ENCODE measurements at places on chromosomes 5 and 9.

- no peak for DNase-seq
Observed at GRCh38 chr5:141814064-141814964, 63.9 kb downstream of the PCDH1 start.

DNA sequence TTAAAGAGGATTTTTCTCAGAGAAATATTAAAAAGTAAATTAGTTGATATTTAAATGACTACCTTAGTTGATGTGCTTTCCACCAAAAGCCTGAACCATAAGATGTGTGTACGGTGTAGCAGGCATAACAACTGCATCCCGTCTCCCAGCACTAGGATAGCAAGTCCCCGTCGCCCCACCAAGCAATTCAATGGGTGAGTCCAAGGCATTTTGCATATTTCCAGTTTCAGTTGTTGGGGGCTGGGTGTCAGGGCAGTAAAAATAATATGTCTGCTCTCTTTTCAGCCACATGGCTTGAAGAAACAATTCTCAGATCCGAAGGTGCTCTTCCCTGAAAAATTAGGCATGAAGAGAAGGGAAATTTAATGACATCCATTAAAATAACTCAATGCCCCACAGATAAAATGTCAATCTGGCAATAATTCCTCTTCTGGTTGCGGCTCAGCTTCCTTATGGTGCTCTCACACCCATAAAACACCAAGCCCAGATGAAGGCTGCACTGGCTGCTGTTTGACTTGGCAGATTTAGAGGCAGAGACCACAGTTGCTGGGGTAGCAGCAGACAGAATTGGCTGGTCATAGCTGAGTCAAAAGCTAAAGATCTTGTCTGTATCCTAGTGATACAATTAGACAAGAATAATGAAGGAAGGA lies 124.4 kb upstream of the ADCY2 start:
- no peak for DNase-seq

GRCh38 chr9:128412120-128412790 lies 8.4 kb upstream of the CERCAM start:
- DNase-seq = no peak

GRCh38 chr5:66891184-66891925 lies 295.2 kb downstream of the MAST4 start:
- no peak for DNase-seq

- no peak for DNase-seq
Observed at GRCh38 chr5:138541511-138542179, 1.4 kb downstream of the ETF1 start.

DNA sequence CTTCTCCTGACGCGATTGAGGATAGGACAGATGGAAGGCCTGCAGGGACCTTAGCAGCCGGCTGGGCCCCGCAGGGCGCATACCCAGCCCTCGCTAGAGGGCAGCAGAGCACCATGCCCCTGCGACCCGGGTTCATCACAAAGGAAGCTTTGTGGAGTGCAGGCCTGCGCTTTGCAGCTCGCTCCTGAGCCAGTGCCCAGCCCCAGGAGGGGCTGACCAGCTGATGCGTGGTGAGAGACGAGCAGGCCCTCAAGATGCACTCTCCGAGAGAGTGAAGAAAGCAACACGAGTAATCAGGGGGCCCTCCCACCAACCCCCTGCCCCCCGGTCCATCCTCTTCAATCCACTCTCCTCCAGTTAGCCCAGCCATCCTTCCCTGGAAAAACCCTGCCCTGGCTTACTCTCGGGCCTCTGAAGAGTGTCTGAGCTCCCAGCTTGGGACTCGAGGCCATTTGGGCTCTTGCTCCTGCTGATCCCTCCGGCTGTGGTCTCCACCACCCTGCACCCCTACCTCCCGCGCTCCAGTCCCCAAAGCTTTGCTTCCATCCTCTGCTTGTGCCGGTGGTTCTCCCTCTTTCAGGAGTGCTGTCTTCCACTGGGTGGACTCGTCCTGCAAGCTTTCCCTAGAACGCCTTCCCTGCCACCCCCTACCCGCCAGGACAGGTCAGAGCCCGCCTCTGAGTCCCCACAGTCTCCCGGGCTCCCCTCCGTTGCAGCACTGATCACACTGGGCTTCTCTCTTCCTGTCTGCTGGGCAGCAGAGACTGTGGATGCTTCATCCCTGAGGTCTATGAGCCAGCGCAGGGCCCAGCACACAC lies 9.1 kb upstream of the KIF12 start:
- DNase-seq = peak; percentile 91

- DNase-seq = peak; percentile 72
Observed at GRCh38 chr5:134090522-134090921, 24.0 kb upstream of the TCF7 start.

DNA sequence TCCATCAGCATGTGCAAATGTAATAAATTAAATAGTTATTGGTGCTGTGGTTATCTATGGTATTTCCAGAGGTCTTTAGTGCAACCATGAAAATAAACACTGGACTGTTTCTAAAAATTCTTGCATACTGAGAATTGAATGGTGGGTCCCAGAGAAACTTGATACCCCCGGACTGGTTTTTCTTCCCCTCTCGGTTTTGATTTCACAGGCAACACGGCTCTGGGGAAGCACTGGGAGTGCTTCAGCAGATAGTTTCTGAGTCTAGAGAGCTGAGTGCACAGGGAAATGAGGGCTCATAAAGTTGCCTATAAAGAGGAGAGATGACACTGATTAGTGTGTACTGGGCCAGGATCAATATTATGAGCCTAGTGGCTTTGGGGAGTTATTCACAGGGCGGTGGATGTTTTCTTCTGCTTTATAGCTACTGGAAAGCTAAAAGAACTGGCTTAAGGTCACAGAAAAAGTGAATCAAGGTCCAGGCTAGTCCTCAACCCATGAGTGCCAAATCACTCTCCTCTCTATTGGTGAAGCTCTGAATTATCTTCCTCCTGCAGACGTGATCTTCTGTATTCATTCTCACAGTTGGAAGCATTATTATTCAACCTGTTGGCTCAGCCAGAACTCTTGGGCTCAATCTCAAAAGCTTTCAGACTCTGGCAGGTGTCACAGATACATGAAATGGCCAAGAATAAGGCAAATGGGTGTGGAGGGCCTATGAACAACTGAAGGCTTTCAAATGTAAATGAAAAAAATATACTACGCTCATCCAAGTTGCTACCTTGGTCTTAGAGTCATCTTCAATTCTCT lies 170.2 kb upstream of the HMHB1 start:
- no peak for DNase-seq

DNA sequence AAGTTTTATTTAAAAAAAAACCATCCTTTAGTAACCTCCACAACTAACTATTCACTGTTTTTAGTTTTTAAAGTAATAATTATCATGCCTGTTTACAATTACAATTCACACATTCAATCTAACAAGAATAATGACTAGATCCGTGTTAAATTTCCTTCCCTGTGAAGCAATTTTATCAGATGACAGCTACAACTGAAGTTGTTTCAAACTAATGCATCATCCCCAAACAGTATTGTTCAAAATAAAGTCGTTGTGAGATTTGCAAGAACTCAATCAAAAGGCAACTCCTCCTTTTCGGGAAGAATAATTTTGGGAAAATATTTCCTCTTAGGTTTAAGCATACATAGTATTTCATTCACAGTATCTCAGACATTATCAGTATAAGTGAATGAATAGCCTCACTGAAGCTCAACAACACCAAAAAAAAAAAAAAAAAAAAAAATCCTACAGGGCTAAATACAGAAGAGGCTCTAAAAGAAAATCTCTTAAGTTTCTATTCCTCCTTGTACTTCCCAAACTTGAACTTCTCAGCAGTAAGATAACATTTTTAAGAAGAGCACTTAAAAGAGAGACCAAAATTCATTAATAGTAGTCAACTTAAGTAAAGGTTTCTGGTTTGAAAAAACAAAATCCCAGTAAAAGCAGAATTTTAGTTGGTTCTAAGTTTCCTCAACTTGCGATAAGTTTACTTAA lies 9.4 kb downstream of the C9orf72 start:
- no peak for DNase-seq

- no peak for DNase-seq
Observed at GRCh38 chr9:101018467-101018866, 10.1 kb upstream of the PLPPR1 start.

DNA sequence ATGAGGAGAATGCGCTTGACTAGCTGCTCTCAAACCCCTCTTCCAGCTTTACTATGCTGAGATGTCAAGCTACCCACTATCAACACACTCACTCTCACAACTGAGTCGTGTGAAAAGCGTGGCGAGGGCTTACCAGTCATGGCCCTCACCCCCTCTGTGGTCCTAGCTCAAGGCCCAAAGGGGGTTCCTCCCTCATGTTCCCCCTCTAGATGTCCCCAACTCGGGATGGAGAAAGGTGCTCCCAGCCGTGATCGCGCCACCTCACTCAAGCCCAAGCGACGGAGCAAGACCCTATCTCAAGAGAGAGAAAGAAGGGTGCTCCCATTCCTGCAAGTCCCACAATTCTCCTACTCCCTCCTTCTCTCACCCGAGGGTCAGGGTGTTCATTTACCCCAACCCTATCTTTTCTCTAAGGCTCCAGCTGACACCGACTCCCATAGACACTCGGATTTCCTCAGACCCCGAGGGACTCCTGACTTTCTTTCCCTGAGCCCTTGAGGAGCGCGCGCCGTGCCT lies 559 bp downstream of the SLC38A9 start:
- DNase-seq = no peak

DNA sequence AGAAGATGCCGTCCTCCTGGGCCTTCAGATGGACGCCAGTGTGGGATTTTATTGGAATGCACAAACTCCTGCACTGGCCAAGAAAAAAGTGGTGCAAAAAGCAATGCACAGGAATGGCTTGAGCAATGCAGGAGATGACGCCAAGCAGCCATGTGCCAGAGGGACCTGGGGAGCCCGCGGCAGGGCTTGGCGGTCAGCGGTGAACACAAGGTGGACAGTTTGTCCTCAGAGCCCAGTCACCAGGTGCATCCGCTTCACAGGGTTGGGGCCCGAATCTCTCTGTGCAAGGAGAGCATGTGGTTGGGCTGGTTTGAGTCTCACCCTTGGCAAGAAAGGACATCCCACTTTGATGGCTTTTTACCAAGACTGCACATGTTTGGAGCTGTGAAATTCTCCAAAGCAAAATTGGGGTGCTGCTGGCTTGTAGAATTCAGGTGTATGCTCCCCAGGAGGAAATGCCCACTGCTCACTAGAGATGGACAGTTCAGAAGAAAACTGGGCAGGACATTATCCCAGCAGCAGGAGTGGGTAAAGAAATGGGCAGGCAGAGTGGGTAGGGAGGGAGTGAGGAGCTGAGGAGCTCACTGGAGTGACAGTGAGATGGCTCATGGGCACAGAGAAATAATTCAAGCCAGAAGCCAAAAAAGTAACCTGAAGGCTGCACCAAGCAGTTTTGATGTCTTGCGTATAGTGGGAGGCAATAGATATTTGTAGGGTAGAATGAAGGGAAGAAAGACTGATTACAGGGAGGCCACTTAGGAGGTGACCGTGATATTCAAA lies 463.9 kb downstream of the MTRR start:
- no peak for DNase-seq

- DNase-seq = no peak
Observed at GRCh38 chr5:87109746-87110145, 157.9 kb upstream of the RASA1 start.

- DNase-seq = no peak
Observed at GRCh38 chr9:137391411-137391754, 31.6 kb downstream of the EXD3 start.

GRCh38 chr5:132422720-132423437 lies 53.4 kb downstream of the SLC22A5 start:
- DNase-seq = no peak

GRCh38 chr9:80144856-80145255 lies 573.1 kb downstream of the TLE4 start:
- DNase-seq = no peak

All from posterior vena cava (tissue), 2 donors.